NCI-H2029 (cell line): ENCODE measurements at places on chromosomes 2 and 18.

DNA sequence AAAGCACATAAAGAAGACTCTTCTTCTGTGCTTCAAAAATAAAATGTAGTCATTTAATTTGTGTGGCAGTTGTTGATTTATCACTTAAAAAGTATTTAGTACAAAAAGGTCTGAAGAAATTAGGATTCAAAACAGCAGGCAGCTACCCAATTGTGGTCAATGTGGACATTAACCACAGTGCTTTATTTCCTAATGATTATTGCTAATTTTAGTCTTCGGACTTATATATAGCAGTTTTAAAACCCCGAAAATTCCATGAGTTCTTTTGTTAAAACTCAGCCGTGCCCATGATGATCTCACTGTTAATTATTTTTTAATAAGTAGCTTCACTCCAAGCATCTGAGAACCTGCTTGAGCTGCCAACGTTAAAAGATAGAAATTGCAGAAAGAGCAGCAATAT is 594.3 kb downstream of the STK39 start:
- no peak for DNase-seq

GRCh38 chr2:5561006-5561405 is 131.2 kb upstream of the SOX11 start:
- DNase-seq = no peak

DNA sequence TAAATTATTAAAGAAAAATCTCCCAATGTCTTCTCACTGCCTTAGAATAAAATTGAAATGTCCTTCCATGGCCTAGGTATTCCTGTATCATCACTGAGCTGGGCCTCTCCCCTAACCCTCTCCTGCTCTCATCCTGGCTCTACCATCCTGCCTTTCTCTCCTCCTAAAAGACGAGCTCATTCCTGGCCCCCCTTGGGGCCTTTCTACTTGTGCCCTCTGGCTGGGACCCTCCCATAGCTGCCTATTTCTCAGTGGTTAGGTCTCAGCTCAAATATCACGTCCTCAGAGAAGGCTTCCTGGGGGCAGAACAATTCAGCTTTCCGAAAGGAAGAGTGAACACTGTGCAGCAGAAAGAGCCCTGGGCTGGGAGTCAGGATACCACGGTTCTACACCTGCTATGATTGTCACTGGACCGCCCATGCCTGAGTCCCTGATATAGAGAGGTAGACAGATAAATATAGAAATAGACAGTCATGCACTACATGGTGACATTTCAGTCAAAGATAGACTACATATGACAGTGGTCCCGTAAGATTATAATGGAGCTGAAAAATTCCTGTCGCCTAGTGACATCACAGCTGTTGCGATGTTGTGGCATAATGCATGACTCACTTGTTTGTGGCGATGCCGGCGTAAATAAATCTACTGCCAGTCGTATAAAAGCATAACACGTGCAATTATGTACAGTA is 9.4 kb downstream of the DNPEP start:
- DNase-seq = no peak

GRCh38 chr2:25204190-25204838 is 35.9 kb upstream of the POMC start:
- DNase-seq = no peak

DNA sequence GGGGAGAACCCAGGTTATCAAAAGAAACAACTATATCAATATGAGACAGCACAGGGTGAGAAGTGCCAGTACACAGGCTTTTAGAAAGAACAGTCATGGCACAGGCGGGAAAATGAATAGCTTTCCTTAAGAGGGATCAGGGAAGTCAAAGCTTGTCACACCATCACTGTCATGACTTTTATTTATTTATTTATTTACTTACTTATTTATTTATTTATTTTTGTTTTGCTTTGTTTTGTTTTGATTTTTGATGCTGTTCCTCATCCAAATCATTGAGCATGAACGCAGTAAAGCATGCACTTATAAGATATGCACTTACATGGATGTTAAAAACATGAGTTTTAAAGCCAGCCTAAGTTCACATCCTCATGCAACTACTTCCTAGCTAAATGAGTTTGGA is 19.3 kb upstream of the CRIM1 start:
- DNase-seq = no peak

GRCh38 chr2:177315364-177315763 is 50.8 kb upstream of the NFE2L2 start:
- no peak for DNase-seq

- DNase-seq = no peak
Measured at GRCh38 chr18:25144820-25145219, 207.1 kb downstream of the ZNF521 start.

- no peak for DNase-seq
Measured at GRCh38 chr2:120474486-120474885, 128.6 kb downstream of the INHBB start.

- no peak for DNase-seq
Measured at GRCh38 chr2:174815526-174815925, 51.3 kb upstream of the CHRNA1 start.

GRCh38 chr2:95271381-95271971 is 2.8 kb upstream of the PROM2 start:
- DNase-seq = no peak

GRCh38 chr2:110748489-110748867 is 16.1 kb downstream of the ACOXL start:
- DNase-seq = peak; percentile 53

DNA sequence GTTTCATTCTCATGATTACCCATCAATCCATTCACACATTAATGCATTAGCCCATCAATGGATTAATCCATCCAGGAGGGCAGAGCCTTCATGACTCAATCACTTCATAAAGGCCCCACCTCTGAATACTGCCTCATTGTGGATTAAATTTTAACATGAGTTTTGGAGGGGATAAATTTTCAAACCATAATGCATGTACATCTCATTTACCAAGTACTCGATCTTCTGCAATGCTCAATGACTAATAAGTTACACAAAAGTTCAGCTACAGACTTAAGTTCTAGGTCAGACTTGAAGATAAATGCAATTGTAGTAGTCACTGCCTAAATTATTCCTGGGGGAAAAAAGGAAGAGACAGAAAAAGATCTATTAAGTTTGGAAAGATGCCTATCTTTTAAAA is 120.0 kb upstream of the OSR1 start:
- DNase-seq = no peak

GRCh38 chr2:186991766-186992417 is 142.9 kb upstream of the ZSWIM2 start:
- no peak for DNase-seq

- DNase-seq = no peak
Measured at GRCh38 chr2:223654384-223654915, 52.3 kb upstream of the SCG2 start.
